ENCODE measurements at places on chromosomes 16 and 17.

DNA sequence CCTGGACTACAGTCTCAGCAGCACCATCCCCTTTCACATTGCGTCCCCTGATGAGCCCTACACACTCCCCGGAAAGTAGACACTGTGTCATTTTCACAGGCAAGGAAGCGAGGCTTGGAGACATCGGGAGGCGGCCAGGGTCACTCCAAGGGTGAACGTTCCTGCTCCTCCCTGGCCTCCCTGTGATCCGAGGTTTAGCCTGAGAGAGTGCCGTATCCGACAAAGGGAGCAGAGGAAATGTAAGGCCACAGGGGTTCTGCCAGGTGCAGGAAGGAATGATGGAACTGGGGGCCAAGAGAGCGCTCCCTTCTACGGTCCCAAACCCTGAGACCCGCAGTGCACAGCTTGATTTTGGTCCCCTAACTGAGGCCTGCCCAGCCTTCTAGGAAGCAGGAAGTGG, 8.0 kb upstream of the PIK3R6 start:
- DNase-seq = no peak

DNA sequence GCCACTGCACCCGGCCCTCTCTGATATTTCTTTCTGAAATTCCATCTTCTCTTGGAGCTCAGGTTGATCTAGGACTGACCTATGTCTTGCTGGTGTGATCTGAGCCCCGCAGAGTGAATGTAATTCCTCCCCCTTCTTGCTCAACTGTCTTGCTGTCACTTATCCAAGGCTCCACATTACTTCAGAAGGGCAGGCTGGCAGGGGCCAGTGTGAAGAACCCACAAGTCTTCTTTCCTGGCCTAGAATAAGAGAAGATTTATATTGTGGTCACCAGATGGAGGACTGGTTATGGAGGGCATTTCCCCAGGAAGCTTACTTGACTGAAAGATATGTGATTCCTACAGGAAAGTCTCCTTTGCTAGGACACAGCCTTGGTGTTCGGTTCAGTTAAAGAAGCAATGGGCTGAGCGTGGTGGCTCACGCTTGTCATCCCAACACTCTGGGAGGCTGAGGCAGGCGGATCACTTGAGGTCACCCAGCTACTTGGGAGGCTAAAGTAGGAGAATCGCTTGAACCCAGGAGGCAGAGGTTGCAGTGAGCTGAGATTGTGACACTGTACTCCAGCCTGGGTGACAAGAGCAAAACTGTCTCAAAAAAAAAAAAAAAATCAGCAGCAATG, 13.4 kb downstream of the ITGAL start:
- no peak for DNase-seq

- no peak for DNase-seq
Observed at GRCh38 chr17:17938388-17939107, 33.7 kb downstream of the TOM1L2 start.

DNA sequence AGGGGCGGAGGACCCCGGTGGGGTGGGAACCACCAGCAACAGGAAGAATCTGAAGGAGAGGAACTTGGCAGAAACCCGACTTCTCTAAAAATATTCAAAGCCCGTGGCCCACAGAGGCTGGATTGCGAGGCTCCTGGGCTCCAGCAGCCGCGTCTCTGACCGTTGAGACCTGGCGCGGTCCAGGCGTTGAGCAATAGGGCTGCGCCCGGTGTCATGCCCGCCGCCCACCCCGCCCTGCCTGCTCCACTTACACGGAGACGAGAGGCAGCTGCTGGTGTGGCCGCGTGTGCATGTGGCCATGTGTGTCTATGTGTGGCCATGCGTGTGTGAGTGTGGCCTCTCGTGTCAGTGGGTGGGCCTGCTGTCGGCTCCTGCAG, 83.6 kb downstream of the IRF8 start:
- no peak for DNase-seq

GRCh38 chr16:63067141-63067540, 1030.9 kb upstream of the CDH8 start:
- DNase-seq = no peak

GRCh38 chr17:42708588-42708987, 26.3 kb downstream of the CNTNAP1 start:
- DNase-seq = no peak

DNA sequence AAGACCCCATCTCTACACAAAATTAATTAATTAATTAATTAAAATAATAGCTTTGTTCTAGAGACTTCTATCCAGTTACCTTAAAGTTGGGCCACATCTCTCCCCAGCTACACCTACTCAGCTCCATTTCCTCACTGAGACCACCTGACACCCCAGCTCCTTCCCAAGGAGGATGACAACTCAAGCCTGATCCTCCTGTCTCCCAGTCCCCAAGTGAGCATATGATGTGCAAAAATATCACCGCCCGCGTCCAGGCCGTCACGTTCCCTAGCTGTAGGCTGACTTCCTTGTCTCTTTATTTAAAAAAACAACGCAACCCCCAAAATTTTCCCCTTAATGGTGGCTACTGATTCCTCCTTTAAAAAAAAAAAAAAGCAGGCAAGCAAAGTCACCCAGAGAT, 120.2 kb upstream of the RCVRN start:
- no peak for DNase-seq

- DNase-seq = no peak
Observed at GRCh38 chr16:25914357-25914962, 222.7 kb downstream of the HS3ST4 start.

DNA sequence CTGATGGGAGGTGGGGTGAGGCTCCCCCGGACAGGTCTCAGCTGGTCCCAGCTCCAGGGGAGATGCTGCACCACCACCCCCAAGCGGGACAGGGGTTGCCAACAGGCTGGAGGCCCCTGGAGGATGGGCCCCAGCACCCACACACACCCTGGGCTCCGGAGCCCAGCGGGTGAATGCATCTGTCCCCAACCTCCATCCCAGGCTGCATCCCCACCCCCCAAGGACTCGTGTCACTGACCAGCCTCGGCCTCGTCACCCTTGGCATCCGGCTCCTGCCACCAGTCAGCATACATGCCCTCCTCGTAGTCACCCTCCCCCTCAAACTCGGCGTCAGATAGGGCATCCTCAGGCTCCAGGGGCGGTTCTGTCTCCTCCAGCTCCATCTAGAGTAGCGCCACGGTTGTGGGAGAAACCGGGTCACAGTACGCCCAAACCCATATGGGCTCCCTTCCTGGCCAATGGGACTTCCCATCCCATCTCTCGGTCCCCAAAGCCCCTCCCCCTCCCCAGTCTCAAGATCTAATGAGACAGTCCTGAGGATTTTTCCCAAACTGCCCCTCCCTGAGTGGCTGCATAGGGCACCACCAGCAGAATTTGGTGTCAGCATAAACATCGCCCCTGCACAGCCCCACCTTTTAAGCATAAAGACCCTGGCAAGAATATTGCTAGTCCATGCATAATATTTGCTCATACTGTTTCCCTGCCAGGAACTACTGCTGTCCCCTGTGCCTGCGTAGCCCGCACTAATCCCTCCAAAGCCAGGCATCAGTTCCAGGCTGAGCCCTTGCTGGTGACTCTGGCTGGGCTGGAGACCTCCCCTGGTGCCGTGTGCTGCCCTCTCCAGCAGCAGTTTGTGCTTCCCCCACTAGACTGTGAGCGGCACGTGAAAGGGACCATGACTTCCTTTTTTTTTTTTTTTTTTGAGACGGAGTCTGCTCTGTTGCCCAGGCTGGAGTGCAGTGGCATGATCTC, 8.4 kb downstream of the P3H4 start:
- DNase-seq = no peak

DNA sequence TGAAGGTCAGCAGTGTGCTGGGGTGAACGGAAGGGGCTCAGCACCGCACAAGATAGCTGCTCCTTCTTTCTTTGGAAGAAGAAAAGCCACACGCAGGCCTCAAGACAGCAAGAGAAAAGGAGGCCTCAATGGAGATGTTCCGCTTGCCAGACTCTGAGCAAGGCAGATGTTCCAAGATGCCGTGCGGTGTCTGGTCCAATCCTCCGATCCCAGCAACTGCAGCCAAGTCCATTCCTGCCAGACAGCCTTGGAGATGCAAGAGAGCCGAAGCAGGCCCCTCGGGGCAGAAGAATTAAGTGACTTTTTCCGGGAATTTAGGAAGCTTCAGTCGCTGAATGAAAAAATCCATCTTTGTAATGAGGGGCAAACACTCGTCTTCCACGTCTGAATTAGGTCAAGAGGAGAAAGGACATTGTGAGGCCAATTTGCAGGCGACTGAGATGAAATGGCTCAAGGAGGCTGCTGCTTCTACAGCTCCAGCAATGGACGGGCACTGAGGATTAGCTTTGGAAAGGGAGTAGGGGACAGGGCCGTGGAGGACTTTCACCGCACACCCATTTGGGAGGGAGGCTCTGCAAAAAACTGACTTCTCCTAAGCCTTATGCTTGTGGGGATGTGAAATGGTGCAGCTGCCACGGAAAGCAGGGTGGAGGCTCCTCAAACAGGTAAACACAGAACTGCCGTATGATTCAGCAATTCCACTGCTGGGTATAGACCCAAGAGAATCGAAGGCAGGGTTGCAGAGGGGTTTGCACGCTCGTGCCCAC, 44.7 kb downstream of the RPH3AL start:
- DNase-seq = no peak

DNA sequence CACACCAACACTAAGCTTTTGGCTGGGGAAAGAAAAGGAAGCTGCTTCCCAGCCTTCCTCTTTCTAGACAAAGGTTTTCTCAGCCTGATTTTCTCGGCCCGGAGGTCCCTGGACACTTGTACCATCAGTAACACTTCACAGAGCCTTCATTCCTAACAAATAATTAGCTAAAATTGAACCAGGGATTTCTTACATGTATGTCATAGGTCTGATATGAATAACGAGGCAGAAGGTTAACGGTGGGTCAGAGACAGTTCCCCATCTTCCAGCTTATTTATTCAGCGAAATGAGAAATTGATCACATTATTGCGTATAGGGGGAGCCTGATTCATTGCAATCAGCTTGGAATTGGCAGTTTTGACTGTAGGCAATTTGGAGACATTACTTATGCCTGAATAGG, 142.5 kb downstream of the SALL1 start:
- no peak for DNase-seq

GRCh38 chr16:75377729-75378386, 55.4 kb downstream of the CFDP1 start:
- no peak for DNase-seq

DNA sequence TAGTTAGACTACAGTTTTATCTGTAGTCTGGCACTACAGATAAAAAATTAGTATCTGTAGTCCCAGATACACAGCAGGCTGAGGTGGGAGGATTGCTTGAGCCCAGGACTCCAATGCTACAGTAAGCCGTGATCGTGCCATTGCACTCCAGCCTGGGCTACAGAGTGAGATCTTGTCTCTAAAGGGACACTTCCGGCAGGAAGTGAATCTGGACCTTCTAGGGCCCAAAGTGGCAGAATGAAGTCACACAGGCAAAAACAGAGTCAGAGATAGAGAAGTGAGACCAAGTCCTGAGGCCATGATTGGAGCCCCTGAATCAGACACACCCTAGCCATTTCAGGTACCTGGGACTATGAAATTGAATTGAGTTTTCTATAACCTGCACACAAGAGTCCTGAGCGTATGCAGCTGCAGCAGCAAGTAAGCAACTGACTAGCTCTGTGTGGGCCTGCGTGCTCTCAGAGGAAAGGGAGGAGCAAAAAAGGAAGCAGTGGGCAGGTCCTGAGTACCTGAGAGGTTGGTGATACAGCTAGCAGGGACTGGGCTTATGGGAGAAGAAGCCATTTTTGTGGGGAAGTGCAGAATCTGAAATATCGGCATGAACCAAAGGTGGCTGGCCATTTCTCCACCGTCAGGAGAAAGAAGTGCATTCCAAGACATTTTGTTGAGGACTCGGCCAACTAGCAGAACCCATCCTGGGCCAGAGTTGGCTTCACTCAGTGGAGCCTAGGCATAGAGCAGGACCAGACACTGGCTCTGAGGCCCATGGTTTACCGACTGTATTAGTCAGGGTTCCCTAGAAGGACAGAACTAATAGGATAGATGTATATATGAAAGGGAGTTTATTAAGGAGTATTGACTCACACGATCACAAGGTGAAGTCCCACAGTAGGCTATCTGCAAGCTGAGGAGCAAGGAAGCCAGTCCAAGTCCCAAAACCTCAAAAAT, 27.2 kb upstream of the BRD7 start:
- DNase-seq = no peak

DNA sequence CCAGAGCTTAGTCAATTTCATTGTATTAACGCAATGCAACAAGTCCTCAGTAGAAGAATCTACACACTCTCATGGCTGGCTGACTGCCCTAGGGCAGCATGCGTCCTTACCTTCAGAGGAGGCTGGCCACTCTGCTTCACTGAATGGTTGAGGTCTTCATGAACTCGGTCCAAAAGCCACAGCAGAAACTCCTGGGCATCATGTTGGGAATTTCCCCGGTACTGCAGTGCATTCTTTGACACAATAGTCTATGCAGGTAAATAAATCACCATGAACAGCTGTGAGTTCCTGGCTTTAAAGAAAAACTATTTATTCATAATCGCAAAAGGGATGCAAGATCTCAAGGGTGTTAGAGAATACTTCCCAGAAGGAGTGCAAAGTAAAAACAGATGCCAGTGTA, 41.3 kb downstream of the USP31 start:
- no peak for DNase-seq

GRCh38 chr17:27218041-27218440, 75.9 kb upstream of the WSB1 start:
- DNase-seq = no peak

- no peak for DNase-seq
Observed at GRCh38 chr17:21078016-21078780, 35.4 kb upstream of the USP22 start.

GRCh38 chr17:20279631-20280030, 187.7 kb downstream of the LGALS9B start:
- DNase-seq = no peak

DNA sequence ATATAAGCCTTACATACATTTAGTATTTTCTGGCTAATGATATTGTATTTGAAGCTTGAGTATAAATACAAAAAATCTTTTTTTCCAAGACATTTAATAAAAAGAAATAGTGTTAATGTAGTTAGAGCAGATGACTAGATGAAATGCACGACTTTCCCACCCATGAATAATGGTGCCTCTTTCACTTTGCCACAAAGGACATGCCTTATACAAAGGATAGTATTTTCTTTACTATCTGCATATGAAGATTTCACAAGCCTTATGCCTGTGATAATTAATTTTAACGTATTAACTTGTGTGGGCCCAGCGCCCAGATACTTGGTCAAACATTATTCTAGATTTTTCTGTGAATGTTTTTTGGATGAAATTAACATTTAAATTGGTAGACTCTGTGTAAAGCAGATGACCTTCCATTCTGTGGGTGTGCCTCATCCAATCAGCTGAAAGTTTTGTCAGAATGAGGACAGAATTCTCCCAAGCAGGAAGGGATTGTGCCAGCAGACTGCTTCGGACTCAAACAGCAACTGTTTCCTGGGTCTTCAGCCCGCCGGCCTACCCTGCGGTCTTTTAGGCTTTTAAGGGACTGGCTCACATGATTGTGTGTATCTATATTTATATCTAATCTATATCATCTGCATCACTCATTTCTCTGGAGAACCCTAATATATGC, 115.4 kb downstream of the USP22 start:
- no peak for DNase-seq

- no peak for DNase-seq
Observed at GRCh38 chr17:61551255-61551742, 39.7 kb downstream of the NACA2 start.

DNA sequence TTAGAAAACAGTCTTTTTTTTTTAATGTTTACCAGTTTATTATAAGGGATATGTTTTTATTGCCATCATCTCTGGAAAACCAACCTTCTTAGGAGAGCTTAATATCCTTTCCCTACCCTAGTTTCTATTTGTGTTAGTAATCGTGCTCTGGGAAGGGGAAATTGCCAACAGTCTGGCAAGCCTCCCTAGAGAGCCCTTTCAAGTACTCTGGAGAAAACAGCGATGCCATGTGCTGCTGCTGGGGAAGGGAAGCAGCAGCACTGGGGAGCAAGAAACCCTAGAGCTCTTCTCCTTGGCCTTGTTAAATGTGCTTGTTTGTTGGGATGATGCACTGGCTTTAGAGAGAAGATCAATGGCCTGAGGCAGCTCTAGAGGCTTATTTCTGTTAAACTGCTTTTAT, 10.3 kb downstream of the RETREG3 start:
- no peak for DNase-seq

Measured in stimulated activated CD8-positive, alpha-beta memory T cell treated with anti-CD3 and anti-CD28 coated beads, Interleukin-4, amount 100 ng/mL, for 1 hour (primary cell).